ENCODE measurements at places on chromosomes 2 and 18. TPM values are rescaled to one million over a fixed set of nuclear protein-coding genes. Genes with fewer than 3 reads are reported as not detected.

GRCh38 chr2:37291680-37292079 lies 33.0 kb downstream of the PRKD3 start:
- no peak for DNase-seq

DNA sequence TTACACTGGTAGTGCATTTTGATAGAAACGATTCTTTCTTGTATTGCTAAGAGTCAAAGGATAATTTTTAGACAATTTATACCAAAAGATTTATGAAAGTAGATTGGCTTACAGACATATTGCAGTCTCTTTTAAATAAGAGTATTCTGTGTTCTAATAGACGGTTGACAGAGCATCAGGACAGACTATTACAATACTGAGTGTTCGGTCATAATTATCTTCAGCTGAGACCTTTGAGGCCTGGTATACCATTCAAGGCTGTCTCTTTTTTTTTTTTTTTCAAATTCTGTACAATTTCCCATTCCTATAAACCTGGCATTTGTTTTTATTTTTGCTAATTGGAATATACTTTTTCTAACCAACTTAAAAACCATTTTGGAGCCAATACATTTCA lies 140.6 kb upstream of the NOSTRIN start:
- DNase-seq, result no peak

- DNase-seq, result no peak
Observed at GRCh38 chr2:1662606-1663180, 81.6 kb downstream of the PXDN start.

DNA sequence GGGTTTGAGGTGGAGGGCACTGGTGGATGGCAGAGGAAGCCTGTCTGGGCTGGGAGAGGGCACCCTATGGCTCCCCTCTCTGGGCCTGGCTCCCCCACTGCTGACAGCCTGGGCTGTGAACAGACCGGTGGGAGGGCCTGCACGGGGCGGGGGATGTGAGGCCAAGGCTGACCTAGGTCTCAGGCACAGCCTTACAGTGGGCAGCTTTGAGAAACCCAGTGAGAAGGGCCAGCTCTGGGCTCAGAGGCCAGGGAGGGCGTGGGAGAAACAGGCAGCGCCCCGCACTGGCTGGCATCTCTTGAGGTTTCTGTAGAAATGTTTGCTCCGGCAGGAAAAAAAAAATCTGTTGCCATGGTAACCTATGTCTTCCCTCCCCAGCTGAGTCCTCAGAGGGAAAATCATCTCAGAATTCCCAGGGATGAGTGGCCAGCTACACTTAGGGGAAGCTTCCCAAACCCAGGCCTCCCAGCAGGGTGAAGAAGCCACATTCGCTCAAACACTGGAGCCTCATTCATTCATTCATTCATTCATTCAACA lies 71.7 kb upstream of the TAF1B start:
- no peak for DNase-seq

Gene CHRNG
- not detected for total RNA-seq

Gene SMAD2
- 136 TPM for total RNA-seq

Gene HSPE1
- 153 TPM for total RNA-seq

Gene ZNF385B
- not detected for total RNA-seq
